ENCODE measurements at places on chromosomes 11 and 22.

DNA sequence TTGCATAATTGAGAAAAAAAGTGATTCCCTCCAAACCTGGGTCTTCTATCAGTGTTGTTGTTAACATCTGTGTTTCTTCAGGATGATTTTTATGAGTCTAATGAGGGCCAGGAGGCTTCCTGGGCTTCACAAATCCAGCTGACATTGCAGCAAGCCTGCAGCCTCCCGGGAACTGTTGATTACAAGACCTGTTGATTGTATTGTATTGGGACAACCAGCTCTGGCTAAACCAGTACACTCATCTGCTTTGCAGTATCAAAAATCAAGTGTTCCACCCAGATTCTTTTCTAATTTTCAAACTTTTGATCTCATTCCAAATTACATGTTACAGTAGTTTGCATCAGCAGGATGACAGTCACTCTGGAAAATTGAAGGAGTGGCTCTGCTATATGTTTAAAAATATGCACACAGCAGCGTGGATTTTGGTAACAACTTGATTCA is 16.1 kb upstream of the PRSS23 start:
- peak; percentile 35 for DNase-seq

- no peak for DNase-seq
Observed at GRCh38 chr22:24952837-24953383, 394 bp downstream of the KIAA1671 start.

GRCh38 chr22:20459862-20460261 is 22.2 kb upstream of the SCARF2 start:
- DNase-seq: no peak

DNA sequence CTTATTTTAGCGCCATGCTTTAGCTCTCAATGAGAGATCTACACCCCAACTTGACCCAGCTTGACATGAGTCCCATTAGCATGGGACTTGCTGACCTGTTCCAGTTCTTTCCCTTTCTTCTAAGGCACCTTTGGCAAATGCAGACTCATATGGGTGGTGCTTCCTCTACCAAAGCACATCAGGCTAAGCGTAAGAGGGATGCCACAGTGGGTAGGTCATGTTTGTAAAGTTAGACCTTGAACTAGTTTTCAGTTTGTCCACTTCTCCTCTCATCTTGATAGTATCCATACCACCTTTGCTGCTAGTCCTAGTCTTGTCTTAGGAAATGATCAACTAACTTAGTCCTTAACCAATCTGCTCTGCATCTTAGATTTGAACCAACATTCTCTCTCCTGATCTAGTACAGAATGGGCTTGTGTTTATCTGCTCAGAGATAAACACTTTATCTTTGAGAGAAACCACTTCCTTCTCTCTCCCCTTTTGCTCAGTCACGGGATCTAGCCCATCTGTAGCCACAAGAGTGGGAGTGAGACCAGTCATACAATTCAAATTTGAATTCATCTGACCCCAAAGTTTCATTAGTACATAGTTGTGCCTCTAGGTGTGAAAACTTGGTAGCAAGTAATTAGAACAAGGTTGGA is 72.1 kb upstream of the CD44 start:
- DNase-seq: no peak

DNA sequence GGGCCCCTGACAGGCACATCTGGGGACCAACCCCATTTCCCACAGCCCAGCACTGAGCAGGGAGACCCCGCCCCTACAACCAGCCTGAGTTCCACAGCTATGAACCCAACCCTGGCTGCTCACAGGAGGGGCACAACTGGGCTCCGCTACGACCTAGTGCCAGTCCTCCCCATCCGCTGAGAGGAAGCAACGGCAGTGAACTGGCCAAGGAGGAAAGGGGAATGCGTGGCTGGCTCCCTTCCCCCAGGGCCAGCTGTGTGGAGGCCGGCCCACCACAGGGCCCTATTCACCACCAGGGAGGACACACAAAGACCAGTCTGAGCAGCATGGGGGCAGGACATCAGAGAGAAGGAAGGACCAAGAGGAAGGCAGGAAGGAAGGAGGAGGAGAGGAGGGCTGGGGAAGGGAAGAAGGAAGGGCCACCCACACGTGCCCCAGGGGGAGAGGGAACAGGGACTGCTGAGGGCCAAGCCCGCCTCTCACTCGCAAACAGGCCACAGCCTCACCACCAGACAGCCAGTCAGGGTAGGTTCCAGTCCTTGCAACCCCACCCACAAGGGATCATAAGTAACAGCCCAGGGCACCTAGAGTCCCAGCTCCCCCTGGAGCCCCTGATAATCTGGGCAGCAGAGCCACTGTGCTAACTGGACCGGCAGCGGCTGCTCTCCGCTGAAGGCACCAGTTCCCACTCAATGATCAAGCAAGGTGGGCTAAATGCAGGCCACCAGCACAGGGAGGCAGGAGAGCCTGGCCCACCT is 8.5 kb upstream of the GAL3ST1 start:
- DNase-seq: no peak

GRCh38 chr11:114889594-114890011 is 211.3 kb downstream of the NXPE2 start:
- DNase-seq: no peak

GRCh38 chr11:124829986-124830385 is 29.8 kb upstream of the MSANTD2 start:
- DNase-seq: no peak

GRCh38 chr22:49406879-49407587 is 420.6 kb downstream of the BRD1 start:
- DNase-seq: no peak

DNA sequence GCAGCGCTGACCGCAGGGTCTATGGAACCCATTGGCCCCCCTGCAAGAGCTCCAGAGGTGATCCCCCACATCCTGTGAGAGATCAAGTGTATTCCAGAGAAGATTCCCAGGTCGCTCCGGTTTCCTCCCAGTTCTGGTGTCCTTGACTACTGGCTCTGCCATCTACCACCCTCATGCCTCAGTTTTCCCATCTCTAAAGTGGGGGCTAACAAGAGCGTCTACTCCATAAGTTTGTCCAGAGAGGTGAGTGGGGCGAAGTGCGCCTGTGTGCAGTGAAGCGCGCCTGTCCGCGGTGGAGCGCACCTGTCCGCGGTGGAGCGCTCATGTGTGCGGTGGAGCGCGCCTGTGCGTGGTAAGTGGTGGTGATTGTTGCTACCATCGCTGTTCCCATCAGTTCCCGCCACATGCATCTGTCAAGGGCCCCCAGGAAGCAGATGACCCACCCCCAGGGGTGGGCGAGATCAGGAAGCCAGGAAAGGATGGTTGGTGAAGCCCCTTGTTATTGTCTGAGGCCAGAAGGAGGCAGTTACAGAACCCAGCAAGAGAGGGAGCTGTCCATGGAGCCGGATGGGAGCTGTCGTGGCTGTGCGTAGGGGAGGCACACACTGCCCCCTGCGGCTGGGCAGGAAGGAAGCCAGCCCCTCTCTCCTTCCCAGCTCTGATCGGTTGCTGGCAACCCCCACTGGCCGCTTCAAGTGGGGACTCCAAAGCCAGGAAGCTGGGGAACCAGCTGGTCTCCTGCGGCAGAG is 73.2 kb upstream of the FGF3 start:
- no peak for DNase-seq

GRCh38 chr11:81286550-81286949 is 1447.1 kb downstream of the FAM181B start:
- DNase-seq: no peak

DNA sequence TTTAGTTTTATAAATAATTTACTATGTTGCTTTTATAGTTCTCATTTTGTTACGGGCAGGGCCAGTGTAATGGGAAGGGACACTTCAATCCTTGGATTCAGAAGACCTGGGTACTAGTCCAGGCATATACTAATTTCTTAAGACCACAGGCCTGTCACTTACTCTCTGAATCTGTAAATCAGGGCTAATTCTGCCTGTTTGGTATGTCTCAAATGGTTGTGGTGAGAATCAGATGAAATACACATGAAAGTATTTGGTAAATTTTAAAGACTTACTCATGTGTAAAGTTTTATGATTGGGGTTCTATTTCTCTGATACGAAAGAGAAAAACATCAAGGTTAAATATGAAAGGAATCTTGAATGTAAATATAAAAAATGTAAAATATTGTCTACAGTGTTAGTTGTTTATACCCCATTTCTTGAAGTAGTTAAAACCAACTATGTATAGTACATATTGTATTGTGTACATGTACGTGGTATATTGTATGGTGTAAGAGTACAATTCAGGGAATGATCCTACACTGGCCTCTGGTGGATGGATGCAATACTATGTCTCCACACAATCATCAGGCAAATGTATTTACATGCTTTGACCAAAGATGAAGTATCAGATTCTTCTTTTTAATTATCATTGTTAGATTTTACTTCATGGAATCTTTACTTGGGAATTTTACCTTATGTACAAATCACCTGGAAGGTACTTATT is 24.5 kb upstream of the RAG2 start:
- DNase-seq: no peak

GRCh38 chr11:69703768-69704507 is at the start of gene FGF19:
TSS of gene FGF19 (minus strand) at chr11:69704022. CDS start at chr11:69703876, 146 bp downstream.
- no peak for DNase-seq

- DNase-seq: no peak
Observed at GRCh38 chr22:36860821-36861659, at the start of gene NCF4. TSS of gene NCF4 (plus strand) at chr22:36861006. CDS start at chr22:36861172, 166 bp downstream.

DNA sequence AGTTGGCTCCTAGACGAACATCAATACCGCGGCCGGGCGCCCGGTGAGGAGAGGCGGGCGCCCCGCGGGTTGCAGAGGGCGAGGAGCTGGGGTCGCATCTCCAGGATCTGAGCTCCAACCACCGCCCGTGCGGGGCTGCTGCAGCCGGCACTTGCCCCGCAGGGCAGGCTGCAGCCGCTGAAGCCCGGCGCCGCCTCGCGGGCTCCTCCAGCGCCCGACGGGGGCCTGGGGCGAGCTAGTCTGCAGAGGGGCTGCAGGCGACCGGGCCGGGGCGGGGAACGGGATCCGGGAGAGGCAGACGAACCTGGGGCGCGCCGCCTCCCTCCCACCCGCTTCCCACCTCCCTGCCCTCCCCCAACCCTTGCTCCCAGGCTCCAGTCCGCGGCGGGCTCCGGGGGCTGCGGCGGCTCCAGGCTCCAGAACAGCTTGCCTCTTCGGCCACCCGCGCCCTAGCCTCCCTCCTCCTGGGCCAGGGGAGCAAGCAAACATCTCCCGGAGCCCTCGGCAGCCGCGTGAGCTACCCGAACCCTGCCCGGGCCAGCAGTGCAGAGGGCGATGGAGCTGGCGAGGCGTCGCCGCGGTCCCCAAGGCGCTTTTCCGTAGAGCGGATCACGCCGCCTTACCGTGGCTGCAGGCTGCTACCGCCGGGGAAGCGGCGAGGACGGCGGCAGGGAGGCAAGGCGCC is 802 bp downstream of the TENM4 start:
- DNase-seq: no peak

GRCh38 chr11:728901-729491 is 18.3 kb upstream of the TALDO1 start:
- DNase-seq: no peak

DNA sequence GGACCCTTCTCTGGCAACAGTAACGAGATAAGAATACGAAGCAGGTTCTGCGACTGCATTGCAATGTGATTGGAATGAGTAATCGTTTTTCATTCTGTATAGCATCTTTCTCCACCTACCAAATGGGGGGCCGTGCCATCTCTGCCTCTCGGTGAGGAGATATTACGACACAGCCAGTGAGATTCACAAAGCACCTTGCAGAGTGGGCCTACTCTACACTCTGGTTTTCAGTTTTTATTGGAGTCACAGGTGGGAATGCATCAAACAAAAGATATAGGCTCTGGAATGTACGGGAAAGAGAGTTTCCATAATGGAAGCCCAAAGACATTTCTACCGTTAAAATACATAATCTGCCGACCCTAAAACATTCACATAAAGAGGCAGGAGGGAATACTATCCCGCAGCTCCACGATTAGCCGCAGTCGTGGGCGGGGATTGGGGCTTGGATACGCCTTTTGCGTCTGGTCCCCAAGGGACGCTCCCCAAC is 423 bp upstream of the RTN3 start:
- DNase-seq: no peak

DNA sequence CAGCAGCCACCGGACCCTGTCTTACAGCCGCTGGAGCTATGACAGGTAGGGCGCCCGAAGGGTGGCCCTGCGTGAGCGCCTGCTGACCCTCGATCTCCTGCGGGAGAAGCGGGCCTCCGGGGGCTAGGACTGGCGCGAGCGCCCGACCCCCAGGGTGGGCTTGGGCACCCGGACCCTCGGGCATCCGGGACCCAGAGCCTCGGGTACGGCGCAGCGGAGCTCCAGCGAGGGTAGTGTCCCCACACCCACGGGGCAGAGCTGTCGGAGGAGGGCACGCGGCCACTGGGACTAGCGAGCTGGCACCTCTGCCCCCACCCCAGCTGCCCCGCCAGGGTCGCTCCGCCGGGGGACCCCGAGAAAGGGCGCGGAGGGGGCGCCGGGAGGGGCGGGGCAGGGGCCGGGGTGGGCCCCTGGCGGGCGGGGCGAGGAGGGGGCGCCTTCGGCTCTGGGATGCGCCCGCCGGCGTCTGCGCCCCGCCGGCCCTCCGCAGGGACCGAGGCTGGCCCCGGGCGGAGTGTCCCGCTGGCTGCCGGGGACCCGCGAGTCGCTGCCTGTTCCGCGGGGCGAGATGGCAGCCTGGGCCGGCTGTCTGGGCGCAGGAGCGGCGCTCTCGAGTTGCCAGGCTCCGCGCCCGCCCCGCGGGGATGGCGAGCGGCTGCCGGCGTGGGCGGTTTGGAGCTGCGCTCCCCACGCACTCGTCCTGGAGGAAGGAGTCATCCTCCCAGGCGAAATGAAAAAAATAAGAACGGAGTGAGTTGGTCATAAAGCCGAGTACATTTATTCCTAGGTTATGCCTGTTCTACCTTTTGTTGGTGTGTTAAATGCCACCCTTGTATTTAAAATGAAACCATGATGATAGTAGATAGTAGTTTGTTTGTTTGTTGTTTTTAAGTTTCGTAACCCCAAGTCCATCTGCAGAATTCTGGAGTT is 32.4 kb downstream of the EIF3F start:
- no peak for DNase-seq

- no peak for DNase-seq
Observed at GRCh38 chr11:134049303-134049702, 19.6 kb upstream of the JAM3 start.

- no peak for DNase-seq
Observed at GRCh38 chr11:84345597-84345996, 1059.4 kb upstream of the CCDC90B start.

- no peak for DNase-seq
Observed at GRCh38 chr11:126601136-126601535, 245.7 kb downstream of the ST3GAL4 start.

- DNase-seq: no peak
Observed at GRCh38 chr11:91859666-91860065, 365.0 kb upstream of the FAT3 start.

DNA sequence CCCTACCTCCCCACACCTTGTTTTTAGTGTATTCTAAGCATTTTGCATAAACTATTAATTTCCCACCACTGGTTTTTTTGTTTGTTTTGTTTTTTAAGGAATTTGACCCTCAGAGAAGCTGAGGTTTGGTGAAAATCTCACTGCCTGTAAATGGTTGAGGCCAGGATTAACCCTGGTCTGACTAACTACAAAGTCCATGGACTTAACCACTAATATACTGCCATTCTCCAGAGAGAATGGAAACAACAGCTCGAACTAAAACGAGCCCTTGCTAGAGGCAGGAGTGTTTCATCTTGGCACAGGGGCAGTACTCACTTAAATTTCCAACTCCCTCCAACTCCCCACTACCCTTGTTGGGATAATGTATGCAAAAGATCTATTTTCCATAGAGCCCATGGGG is 3.0 kb downstream of the CTNND1 start:
- DNase-seq: no peak

- no peak for DNase-seq
Observed at GRCh38 chr11:23406131-23406819, 546.0 kb upstream of the CCDC179 start.
